Gastrocnemius medialis (tissue), 4 donors: ENCODE measurements at places on chromosomes 5 and 9.

DNA sequence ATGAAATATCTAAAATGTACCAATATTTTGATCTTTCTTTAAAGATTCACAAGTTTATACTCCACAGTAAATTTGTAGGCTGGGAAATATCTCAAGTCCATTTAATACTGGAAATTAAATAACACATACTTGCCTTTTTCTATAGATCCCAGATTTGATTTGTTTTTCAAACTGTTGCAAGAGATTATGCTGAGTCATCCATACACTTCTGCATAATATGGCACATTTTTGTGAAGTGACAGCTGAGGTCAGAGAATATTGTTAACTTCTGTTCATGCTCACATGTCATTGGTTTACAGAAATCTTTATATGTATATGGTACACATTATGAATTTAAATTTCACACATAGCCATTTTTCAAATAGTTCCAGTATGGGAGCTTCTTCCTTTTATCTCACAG is 1066.3 kb upstream of the NUDT12 start:
- H3K4me3 ChIP-seq: no peak overlapping the region
- H3K4me1 ChIP-seq: no peaks in the 10 kb centered on the region
- H3K27me3 ChIP-seq: no peaks in the 10 kb centered on the region

GRCh38 chr5:53206562-53206961 is 97.0 kb upstream of the MOCS2 start:
- DNase-seq: no peak
- no peaks in the 10 kb centered on the region for H3K36me3 ChIP-seq
- H3K27me3 ChIP-seq: no peaks in the 10 kb centered on the region
- no peaks in the 10 kb centered on the region for H3K4me1 ChIP-seq

- no peaks in the 10 kb centered on the region for H3K27me3 ChIP-seq
- H3K36me3 ChIP-seq: peaks cover 48% of the 10 kb centered on the region
- H3K27ac ChIP-seq: peak overlapping the region; percentile 30
- DNase-seq: no peak
- H3K4me3 ChIP-seq: no peak overlapping the region
Measured at GRCh38 chr9:2120926-2121689, 106.0 kb downstream of the SMARCA2 start.

DNA sequence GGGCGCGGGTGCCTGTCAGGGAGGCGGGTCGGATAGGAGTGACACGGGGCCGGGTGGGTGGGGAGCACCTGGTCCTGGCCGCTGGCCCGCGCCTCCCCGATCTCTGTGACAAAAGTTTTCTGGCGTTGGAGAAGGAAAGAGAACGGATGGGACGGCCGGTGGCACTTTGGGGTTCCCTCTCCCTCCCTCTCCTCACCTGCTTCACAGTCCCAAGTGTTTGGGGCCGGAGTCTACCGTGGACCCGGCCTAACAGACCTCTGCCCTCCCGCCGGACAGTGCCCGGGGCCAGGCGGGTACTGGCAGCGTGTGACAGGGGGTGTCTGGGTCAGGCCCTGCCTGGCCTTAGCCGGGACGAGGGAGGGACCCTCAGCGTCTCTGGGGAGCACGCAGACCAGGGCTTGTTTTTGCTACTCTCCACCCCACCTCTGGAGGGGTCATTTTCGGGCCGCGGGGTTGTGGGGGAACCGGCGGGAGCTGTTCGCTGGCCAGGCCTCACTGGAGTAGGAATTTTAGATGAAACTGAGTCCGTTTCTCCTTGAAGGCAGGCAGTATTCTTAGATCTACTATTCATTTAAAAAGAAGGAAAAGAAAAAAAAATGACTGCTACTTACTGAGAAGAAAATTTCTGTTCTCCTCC is 1.7 kb downstream of the PRDM6 start:
- H3K27ac ChIP-seq: no peak overlapping the region
- H3K27me3 ChIP-seq: peaks cover 97% of the 10 kb centered on the region
- H3K4me3 ChIP-seq: peak overlapping the region; percentile 74
- H3K4me1 ChIP-seq: peaks cover 25% of the 10 kb centered on the region
- DNase-seq: no peak
- H3K36me3 ChIP-seq: no peaks in the 10 kb centered on the region

- H3K27ac ChIP-seq: no peak overlapping the region
- no peaks in the 10 kb centered on the region for H3K36me3 ChIP-seq
- H3K4me3 ChIP-seq: no peak overlapping the region
- no peak for DNase-seq
Measured at GRCh38 chr5:145341842-145342241, 493.3 kb downstream of the PRELID2 start.

GRCh38 chr5:132776131-132776937 is 705 bp downstream of the SEPTIN8 start:
- H3K27me3 ChIP-seq: peaks cover 7% of the 10 kb centered on the region
- H3K4me3 ChIP-seq: peak overlapping the region; percentile 90
- no peaks in the 10 kb centered on the region for H3K36me3 ChIP-seq
- H3K4me1 ChIP-seq: peaks cover 24% of the 10 kb centered on the region

- peak overlapping the region; percentile 97 for H3K27ac ChIP-seq
- no peaks in the 10 kb centered on the region for H3K36me3 ChIP-seq
- peaks cover 38% of the 10 kb centered on the region for H3K4me1 ChIP-seq
- H3K27me3 ChIP-seq: no peaks in the 10 kb centered on the region
- DNase-seq: no peak
Measured at GRCh38 chr9:35660966-35661415, 2.9 kb downstream of the CCDC107 start.

GRCh38 chr9:133880851-133881661 is 111.1 kb downstream of the VAV2 start:
- H3K36me3 ChIP-seq: no peaks in the 10 kb centered on the region
- H3K27ac ChIP-seq: no peak overlapping the region
- DNase-seq: no peak

GRCh38 chr9:133709691-133710571 is 28.2 kb downstream of the SARDH start:
- DNase-seq: peak; percentile 1
- H3K36me3 ChIP-seq: no peaks in the 10 kb centered on the region
- H3K4me3 ChIP-seq: no peak overlapping the region
- H3K4me1 ChIP-seq: no peaks in the 10 kb centered on the region
- peaks cover 2% of the 10 kb centered on the region for H3K27me3 ChIP-seq

- no peak overlapping the region for H3K4me3 ChIP-seq
- H3K36me3 ChIP-seq: no peaks in the 10 kb centered on the region
- no peak overlapping the region for H3K27ac ChIP-seq
- no peaks in the 10 kb centered on the region for H3K4me1 ChIP-seq
- no peak for DNase-seq
- H3K27me3 ChIP-seq: peaks cover 6% of the 10 kb centered on the region
Measured at GRCh38 chr9:133917375-133917774, 74.7 kb downstream of the VAV2 start.

DNA sequence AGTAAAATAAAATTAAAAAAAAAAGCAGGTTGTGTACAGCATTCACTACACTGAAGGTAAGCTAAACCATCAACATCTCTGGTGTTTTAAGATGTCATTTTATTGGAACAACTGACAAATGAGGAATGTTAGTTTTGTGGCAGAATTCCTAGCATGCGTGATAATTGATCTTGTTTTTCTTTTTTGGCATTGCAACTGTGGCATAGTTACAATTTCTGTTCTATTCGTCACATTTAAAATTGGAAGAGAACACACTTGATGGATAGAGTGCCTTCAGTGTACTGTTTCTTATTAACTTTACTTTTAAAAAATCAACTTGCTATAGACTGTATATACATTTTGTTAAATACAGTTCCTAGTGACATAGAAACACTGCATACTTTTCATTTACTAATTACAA is 43.6 kb upstream of the TNFSF15 start:
- no peaks in the 10 kb centered on the region for H3K36me3 ChIP-seq
- H3K4me3 ChIP-seq: no peak overlapping the region
- no peak for DNase-seq
- H3K27ac ChIP-seq: no peak overlapping the region
- no peaks in the 10 kb centered on the region for H3K27me3 ChIP-seq
- no peaks in the 10 kb centered on the region for H3K4me1 ChIP-seq

DNA sequence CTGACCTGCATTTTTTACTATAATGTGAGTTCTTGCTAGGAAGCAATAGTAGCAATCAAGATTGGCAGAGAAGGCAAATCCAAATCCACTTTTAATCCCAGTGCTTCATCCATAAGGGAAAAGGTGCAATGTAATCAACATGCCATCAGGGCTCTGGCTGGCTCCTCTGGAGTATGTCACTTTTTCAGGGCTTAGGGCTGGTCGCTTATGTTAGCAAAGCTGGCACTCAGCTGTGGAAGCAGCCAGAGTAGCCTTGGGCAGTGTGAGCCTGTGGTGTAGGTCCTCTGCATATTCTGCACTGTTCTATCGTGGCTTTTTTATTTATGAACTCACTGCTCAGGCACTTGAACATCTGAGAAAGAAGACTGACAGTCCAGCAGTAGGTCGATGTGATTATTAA is 16.1 kb downstream of the ACTBL2 start:
- DNase-seq: no peak
- no peak overlapping the region for H3K27ac ChIP-seq
- no peaks in the 10 kb centered on the region for H3K4me1 ChIP-seq
- no peaks in the 10 kb centered on the region for H3K27me3 ChIP-seq
- no peaks in the 10 kb centered on the region for H3K36me3 ChIP-seq

GRCh38 chr9:116504893-116505480 is 182.1 kb upstream of the TRIM32 start:
- H3K27me3 ChIP-seq: no peaks in the 10 kb centered on the region
- H3K36me3 ChIP-seq: no peaks in the 10 kb centered on the region
- H3K4me3 ChIP-seq: no peak overlapping the region
- DNase-seq: no peak
- H3K27ac ChIP-seq: no peak overlapping the region
- H3K4me1 ChIP-seq: no peaks in the 10 kb centered on the region

DNA sequence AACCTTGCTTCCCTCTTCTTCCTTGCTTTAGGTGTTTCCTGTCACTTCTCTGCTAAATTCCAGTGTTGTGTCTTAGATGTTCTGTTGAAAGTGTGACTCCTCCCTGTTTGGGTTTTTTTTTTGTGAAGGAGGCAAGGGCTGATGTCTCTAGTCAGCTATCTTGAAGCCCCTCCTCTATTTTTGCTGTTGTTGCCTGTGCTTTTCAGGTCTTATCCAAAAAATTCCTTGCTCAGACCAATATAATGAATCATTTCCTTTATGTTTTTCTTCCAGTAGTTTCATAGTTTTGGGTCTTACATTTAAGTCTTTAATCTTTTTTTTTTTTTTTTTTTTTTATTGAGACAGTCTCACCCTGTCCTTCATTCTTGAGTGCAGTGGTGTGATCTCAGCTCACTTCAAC is 22.3 kb downstream of the RIC1 start:
- no peaks in the 10 kb centered on the region for H3K27me3 ChIP-seq
- no peaks in the 10 kb centered on the region for H3K36me3 ChIP-seq
- H3K4me3 ChIP-seq: no peak overlapping the region

- H3K27ac ChIP-seq: no peak overlapping the region
- H3K4me3 ChIP-seq: no peak overlapping the region
- no peak for DNase-seq
- H3K4me1 ChIP-seq: no peaks in the 10 kb centered on the region
- no peaks in the 10 kb centered on the region for H3K36me3 ChIP-seq
- H3K27me3 ChIP-seq: no peaks in the 10 kb centered on the region
Measured at GRCh38 chr9:116958881-116959280, 271.8 kb downstream of the TRIM32 start.

- H3K27me3 ChIP-seq: no peaks in the 10 kb centered on the region
- H3K36me3 ChIP-seq: no peaks in the 10 kb centered on the region
- no peak for DNase-seq
- H3K27ac ChIP-seq: peak overlapping the region; percentile 14
Measured at GRCh38 chr5:131622633-131623032, 12.4 kb downstream of the RAPGEF6 start.

GRCh38 chr5:127649018-127649439 is at the start of gene CTXN3:
Gene CTXN3, plus strand, starts transcription at chr5:127649082. Its CDS starts 8,440 bp downstream, at chr5:127657522.
- peaks cover 16% of the 10 kb centered on the region for H3K4me1 ChIP-seq
- no peaks in the 10 kb centered on the region for H3K36me3 ChIP-seq
- H3K27ac ChIP-seq: no peak within 1 kb of the TSS
- DNase-seq: no peak
- H3K4me3 ChIP-seq: no peak within 1 kb of the TSS
- no peaks in the 10 kb centered on the region for H3K27me3 ChIP-seq
